ENCODE measurements at places on chromosomes 2 and 18.
A peak's percentile ranks its signal among the peaks of the same experiment; 100 is the strongest.

- no peak for DNase-seq
These were observed 176.8 kb upstream of the CELF4 start for GRCh38 chr18:37742436-37742835.

GRCh38 chr2:240423788-240424191, 11.7 kb upstream of the GPC1 start:
- no peak for DNase-seq

DNA sequence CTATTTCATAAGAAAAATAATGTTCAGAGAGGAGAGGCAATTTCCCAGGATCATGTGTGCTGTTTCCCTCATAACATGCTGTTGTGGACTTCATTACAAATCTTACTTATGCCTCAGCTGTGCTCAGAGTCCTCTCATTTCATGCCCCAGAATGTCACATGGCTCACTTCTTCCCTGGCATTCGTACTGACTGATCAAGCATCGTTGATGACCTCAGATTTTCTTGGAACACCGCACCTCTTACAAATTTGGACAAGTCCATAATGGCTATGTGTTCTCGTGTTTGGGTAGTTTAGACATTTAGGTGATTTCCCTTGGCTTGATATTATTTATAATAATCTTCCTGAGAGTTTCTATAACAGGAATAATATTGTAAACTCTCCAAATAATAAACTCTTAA, 32.9 kb downstream of the SERPINB7 start:
- DNase-seq: no peak

DNA sequence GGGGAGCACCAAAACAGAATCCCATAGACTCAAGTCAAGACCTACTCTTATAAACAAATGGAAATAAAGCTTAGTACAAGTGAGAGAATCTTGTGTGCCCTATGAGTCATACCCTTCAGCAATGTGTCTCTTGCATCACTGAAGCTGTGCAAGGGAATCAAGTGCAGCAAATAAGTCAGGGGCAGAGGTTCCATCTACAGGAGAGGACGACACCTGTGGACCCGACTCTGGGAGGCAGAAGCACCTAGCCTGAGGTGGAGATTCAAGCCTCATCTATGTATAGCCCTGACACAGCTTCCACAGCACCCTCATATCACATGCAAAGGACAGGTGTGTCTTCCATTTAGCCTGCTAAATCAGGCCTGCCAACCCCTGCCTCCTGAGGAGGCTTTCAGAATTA, 298.2 kb downstream of the CNTNAP5 start:
- DNase-seq: peak; percentile 22

GRCh38 chr2:33777786-33778185, 178.7 kb upstream of the FAM98A start:
- DNase-seq: no peak

DNA sequence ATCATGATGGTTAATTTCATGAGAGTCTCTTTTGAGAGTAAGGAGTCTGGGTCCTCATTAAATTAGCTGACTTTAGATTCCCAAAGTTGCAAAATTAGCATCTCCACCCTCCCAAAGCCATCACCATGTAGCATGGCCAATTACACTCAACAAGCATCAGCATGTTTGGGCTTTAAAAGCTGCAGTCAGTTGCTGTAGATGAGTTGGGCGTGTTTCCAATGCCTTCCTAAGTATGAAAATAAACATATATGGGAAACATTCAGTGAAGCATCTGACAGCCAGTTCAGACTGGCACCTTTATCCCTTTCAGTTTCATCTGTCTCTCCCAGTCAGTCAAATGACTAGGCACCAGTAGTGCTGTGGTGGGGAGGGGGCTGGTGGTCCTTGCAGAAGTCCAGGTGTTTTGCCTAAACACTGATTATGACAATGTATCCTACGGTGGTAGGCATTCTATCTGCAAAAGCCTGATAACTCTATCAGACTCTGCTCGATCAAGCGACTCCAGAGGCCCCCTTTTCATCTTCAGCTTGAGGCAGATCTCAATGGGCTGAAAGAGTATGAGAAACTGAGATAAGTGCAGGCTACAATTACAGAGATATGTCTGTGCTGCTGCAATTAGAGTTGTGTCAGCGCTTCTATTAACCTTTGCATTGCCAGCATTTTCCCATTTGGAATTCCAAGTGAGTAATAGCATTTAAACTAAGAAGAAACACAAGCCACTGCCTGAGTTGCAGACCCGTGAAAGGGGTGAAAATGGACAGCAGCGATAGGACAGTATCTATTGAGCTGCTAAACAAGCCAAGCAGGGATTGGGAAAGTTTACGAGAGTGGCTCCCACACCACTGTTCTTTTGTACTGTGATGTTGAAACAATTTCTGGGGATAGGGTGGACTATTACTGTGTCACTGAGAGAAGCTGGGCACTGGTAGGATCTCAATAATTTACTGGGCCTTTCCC, 67.3 kb upstream of the SPOPL start:
- no peak for DNase-seq

DNA sequence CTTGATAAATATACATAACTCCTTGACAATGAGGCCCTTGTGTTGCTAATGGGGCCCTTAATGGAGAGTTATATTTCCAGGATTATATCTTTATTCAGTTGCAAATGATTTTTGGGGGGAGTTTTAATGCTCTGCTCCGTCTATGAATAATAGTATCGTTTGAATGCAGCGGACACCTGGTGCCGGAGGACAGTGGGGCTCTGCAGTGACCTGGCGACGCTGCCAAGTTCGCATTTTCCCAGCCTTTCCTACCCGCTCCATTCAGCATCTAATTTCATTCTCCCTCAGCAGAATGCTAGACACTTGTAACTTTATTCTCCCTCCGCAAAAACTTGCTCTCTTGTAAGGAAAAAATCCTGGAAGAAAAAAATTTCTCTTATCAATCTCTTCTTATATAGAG, 257.6 kb upstream of the SALL3 start:
- no peak for DNase-seq

DNA sequence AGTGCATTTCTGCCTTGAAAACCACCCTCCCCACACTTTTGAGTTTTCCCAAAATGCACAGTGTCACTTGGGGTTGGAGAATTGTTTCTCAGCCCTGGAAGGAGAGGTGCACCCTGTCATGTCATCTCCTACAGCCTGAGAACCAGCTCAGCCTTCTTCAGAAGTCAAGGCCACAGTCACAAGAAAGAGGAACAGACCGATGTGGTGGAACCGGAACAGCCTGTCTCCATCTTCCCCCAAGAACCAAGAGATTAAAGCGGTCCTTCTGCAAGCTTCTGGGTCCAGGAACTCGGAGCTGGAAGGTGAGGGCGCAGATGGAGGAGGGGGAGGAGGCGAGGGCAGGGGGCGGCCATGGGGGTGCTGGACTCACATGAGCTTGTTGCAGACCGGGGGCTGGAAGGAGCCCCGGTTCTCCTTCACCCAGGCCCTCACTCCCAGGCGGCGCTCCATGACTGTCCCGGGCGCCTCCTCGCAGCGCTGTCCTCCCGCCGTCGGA, 248 bp downstream of the HAAO start:
- no peak for DNase-seq

GRCh38 chr18:13136056-13136903, 82.3 kb upstream of the LDLRAD4 start:
- DNase-seq: no peak

DNA sequence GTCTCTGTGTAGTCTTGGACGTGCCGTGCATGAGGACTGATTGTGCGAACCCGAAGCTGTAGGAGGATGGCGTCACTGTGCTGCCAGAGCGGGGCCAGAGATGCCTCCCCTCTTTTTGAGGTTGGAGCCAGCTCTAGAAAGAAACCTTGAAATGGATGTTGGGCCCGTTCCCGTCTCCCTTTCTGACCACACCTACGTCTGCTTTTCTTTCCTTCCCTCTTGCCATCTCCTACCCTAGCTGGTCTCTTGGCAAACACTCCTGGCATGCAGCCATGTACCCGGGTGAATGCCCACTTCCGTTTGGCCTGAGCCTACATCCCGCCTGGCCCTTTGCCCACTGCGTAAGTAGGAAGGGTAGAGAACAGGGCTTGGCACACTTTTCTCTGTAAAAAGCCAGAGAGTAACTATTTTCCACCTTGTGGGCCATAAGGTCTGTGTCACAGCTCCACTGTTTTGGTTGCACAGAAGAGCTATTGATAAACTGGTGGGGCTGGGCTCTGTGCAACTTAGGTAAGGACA, 37.4 kb downstream of the SH3BP4 start:
- no peak for DNase-seq
